ENCODE measurements at places on chromosomes 16 and 17.

GRCh38 chr17:69323806-69324205 lies 3.1 kb downstream of the ABCA5 start:
- DNase-seq = no peak

GRCh38 chr17:42698736-42699414 lies 16.5 kb downstream of the CNTNAP1 start:
- peak; percentile 18 for DNase-seq

DNA sequence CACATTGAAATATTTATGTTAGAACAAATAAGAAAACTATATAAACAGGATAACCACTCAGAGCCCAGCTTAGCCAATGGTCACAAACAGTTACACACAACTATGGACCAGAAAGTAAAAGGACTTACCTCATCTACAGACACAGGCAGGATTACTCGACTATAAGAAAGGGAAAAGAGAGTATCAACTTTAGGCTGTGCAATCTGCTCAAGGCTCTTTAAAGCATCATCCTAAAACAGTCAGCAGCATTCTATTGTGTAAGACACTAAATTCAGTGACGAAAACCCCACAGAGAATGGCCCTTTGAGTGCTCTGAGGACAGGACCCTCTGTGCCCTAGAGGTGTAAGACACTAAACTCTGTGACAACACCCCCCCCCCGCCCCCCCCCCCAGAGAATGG lies 4.2 kb downstream of the PITPNA start:
- no peak for DNase-seq

GRCh38 chr16:49464877-49465504 lies 91.4 kb downstream of the C16orf78 start:
- no peak for DNase-seq

- DNase-seq = no peak
These were observed 8.1 kb downstream of the CRISPLD2 start for GRCh38 chr16:84827897-84828296.

GRCh38 chr16:14292051-14292825 lies 221.1 kb downstream of the MRTFB start:
- no peak for DNase-seq

- no peak for DNase-seq
These were observed 3.8 kb upstream of the TMEM100 start for GRCh38 chr17:55726440-55726839.

DNA sequence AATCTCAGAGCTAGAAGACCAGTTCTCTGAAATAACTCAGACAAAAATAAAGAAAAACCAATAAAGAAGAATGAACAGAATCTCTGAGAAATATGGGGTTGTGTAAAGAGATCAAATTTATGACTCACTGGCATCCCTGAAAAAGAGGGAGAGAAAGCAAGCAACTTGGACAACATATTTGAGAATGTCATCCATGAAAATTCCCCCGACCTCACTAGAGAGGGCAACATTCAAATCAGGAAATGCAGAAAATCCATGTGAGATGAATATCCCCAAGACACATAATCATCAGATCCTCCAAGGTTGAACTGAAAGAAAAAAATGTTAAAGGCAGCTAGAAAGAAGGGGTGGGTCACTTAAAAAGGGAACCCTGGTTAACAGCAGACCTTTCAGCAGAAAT lies 32.1 kb downstream of the TANC2 start:
- DNase-seq = no peak

DNA sequence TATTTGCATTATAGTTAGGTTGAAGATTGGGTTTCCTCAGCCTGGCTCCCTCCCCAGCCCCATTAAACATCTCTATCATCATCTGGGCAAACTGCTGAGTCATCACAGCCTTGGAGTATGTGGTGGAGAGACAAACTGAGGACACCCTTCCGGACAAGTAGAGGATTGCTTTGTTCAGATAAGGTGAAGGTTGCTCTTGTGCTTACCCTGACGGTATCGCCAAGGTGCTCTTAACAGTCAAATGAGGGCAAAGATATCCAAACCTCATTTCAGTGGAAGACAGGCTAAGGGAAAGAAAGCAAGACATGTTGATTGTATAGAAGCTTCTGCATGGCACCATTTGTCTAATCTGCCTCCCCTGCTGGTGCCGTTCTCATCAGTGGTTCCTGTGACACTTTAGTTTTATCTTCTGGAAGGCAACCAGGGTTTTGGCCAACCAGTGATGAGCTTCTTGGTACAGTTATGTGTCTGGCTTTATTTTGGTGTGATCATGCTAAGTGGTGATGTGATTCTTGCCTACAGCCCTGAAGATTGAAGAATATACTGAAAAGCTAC lies 56.9 kb upstream of the LGALS9 start:
- peak; percentile 46 for DNase-seq

DNA sequence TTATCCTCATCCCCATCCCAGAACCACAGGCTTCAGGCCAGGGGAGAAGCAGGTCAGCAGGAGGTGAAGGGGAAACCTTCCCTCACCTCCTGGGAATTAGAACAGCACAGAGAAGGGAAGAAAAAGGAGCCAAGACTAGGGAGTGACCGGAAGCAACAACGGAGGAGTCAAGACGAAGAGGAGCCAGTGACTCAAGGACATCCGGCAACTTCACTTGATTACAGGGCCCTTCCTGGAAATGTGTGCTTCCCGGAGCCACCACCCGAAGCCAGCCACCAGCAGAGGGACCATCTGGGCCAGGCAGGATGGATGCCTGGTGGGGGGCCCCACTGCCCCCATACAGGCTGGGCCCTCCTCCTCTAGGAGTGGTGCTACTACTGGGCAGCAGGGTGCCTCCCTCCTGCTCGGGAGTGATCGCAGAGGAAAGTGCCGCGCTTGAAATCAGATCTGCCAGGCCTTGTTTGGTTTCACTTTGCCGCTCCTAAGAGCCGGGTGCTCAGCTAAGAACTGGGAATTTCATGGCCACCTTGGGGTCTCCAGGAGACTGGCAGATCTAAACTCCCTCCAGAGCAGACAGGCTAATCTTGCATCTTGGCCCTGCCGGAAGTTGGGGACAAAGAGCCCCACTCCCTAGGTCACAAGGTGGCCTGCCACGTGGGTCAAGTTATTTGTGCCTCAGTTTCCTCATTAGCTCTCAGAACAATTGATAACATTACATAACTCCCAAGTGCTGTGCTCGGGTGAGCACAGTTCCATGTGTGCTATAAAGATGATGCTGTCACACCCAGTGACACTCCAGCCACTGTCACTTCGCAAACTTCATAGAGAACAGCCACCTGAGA lies 6.6 kb downstream of the CDC42EP4 start:
- DNase-seq = no peak

DNA sequence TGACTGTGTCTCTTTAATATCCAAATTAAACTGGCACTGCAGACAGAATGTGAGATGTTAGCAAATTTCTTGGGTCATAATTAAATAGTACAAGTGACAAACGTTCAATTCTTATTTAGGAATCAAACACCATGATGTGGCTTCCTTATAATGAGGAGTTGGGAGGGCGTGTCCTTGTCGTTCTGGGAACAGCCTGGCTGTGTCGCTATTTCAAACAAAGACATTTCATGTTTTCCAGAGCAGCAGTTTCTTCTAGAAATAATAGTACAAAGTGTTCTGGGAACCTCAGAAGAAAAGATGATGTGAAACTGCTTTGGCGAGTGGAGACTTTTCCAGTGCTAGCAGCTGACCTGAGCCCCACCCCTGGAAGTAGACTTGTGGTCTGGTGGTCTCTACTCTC lies 301.7 kb upstream of the N4BP1 start:
- DNase-seq = peak; percentile 7

DNA sequence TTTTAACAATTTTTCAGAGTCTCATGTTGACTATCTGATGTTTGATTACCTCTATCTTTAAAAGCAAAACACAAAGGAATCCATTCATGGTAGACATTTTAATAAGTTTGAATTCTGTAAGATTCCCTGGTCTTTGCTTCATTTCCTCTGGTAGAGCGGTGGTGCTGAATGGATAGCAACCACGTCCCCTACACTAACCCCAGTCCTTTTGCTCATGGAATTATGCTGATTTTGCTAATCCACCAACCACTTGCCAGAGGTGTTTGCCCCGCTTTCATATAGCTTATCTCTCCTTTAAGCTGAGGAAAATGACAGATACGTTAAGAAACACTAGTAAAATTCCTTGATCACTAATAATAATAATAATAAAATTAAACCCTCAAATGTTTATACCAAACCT lies 9.5 kb downstream of the KCNJ16 start:
- DNase-seq = no peak

DNA sequence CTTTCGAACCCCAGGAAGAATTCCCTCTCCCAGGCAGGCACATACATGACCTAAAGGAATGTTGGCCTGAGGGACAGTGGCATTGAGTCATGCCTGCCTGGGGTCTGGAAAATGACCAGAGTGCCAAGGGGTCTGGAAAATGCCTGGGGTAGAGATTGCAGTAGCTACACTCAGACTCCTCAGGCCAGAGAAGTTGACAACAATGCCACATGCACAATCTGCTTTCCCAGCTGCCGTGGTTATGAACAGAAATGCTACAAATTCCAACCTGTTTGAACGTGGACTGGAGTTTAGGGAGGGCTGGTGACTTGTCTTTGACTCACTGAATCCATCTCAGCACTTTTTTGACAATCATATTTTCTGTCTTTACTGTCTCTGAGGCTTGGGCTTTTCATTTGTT lies 250.0 kb downstream of the ABCC12 start:
- DNase-seq = no peak

DNA sequence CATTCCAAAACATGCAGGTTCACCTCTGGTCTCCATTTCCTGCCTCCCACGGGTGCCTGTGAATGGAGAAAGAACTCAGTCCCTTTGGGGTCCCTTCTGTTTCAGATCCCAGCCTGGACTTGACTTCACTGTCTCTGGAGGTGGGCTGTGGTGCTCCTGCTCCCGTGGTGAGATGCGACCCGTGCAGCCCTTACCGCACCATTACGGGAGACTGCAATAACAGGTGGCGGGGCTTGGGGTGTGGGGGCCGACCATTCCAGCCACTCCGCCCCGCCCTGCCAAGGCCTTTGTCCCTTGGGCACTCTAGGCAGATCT lies 10.5 kb downstream of the LPO start:
- DNase-seq = no peak

DNA sequence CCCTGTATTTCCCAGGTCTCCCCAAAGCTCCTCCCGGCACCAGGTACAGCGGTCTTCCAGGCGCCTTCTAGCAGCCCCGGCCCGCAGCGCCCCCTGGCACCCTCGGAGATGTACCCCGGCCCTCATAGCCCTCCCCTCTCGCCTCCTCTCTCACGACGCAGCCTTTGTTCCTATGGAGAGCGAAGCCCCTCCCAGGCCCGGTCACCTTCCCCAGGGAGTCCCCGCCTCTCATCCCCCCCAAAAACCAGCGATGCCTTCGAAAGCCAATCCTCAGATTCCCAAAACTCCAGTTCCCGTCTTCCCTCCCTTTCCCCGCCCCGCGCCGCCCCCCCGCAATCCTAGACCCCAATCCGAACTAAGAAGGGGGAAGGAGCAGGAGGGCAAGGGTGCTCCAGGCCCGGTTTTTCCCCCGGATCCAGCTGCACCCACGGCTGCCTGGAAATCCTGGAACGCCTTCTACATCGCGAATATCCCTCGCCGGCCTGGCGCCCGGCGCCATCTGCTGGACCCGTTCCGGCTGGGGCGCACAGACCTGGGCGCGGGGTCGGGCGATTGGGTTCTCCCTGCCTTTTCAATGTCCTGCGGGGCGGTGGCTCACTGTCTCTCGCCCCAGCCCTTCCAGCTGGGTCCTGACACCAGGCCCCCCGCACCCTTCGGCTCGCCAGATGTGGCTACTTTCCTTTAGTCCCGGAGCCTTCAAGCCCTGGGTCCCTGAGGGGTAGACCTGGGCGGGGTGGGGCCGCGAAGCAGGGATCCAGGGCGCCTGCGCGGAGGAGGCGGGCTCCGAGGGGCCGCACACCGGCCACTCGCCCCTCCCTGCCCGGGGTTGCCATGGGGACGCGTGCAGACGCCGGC lies at the start of gene DNAH2:
DNAH2 (plus strand) TSS at position 844 of the 855 bp plus-strand sequence. CDS start 1,991 bp downstream, outside the sequence.
- peak; percentile 52 for DNase-seq

GRCh38 chr17:80145076-80146075 lies 1.6 kb downstream of the EIF4A3 start:
- DNase-seq = no peak

DNA sequence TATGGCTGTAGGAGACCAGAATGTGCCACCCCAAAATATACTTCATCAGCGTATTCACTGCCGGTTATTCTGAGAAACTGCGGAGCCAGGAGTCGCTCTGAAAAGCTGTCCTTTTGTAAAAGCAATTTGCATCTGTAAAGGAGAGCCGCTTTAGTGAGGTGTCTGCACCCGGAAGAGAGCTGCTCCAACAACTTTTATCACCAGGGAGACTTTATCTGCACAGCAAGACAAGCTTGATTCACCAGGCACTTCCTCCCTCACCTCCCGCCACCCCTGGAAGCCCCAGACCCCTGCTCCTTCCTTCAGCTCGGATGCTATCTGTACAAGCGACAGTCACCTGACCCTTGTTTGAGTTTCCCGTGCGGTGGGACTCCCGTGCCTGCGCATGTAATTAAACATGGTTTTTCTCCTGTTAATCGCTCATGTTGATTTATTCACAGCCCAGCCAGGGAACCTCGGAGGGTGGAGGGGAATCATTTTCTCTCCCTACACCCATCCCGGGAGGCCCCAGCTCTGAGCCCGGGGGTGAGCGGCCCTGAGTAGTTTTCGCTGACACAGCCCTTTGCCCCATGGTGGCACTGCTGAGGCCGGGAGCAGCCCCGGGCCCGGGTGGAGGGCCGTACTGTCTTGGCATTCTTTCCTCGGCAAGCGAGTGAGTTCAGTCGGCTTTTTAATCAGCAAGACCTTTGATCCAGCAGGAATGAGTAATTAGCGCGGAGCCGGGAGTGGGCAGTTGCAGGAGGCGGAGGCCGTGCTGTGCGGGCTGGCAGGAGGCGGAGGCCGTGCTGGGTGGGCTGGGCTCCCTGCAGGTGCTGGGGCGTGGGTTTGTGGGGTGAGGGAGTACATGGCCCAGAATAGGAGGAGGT lies 222.7 kb upstream of the CIBAR2 start:
- no peak for DNase-seq

GRCh38 chr17:50458270-50458669 lies 10.4 kb downstream of the CHAD start:
- DNase-seq = no peak

DNA sequence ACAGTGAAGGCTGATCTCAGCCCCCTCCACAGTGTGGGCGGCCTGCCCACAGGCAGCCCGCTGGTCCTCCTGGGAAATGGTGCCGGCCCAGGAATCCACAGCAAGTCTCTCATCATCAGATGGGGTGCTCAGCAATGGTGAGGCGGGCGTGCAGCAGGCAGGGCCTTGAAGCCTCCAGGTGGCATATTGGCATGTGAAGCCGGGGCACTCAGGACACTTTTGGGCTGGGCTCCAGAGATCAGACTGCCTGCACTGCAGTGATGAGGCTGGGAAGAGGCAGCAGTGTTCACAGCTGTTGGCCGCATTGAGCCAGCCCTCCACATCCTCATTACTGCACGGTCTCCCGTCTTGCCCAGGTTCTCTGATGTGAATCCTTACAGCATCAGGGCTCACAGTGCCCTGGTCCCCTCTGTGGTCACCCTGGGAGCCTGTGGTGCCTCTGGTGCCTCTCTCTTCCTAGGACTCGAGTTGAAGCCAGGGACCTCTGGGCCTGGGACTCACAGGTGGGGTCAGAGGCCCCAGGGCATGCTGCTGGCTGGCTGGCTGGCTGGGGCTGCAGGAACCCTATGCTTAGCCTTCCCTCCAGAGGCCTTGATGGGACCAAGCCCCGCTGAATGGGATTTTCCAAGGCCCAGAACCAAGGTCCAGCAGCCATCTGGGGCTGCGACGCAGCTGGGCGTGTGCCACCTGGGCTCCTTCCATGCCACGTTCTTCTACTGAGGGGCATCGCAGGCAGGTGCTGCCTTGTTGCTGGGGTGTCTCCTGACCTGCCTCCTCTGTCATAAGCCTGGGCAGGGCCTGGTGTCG lies 48.6 kb downstream of the TNFRSF13B start:
- DNase-seq = no peak

GRCh38 chr16:27924411-27925118 lies 138.9 kb downstream of the GSG1L start:
- DNase-seq = no peak
